Esophagus squamous epithelium (tissue), 5 donors: ENCODE measurements at places on chromosomes 5 and 9.
A peak's percentile ranks its signal among the peaks of the same experiment; 100 is the strongest.

DNA sequence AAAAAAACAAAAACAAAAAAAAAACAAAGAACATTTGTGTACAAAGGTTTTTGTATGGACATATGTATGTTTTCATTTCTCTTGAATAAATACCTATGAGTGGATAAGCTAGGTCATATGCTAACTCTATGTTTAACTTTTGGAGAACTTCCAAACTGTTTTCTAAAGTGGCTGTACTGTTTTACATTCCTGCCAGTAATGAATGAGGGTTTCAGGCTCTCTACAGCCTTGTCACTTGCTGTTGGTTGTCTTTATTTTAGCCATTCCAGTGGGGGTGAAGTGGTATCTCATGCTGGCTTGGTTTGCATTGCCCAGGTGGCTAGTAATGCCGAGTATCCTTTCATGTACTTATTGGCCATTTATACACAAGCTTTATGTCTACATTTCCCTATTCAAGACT, 9.1 kb upstream of the TRIO start:
- no peak for DNase-seq

DNA sequence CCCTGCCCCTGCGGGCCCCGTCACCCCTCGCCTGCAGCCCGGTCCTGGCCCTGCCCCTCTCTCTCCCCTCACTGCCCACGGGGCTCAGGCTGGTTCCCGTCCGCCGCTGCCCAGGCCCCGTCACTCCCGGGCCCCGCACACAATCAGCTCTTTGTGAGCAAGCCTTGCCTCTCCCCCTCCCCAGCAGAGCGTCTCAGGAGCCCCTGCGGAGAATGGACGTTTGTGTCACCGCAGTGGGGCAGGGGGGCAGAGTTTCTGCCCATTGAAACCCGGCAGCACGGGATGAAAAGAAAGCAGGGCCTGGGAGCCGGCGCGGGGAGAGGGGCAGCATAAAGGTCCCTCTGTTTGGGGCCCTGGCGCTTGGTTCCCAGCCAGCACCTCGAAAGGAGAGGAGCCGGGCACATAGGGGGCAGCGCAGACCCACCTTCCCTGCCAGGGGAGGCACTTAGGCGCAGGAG, 13.5 kb upstream of the NUP214 start:
- DNase-seq, result no peak

GRCh38 chr9:69759021-69759420, 790 bp downstream of the PTAR1 start:
- DNase-seq, result no peak

DNA sequence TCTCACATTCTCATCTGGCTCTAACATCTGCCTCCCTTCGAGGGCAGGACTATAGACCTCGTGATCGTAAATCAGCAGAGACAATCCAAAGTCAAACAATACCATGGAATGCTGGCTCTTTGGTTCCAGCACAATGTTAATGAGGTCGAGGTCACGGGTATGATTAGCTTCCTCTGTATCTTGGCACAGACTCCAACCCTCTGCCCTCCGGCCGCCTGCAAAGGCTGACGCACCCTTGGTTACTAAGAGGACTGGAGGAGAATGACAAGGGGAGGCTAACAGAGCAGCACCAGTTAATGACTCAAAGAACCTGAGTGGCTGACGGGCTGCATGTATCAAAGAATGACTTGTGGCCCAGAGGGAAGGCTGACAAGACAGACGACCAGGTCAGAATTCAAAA, 10.1 kb downstream of the LHFPL2 start:
- DNase-seq, result peak; percentile 12

- DNase-seq, result no peak
Observed at GRCh38 chr5:78289911-78290310, 4.6 kb downstream of the AP3B1 start.

DNA sequence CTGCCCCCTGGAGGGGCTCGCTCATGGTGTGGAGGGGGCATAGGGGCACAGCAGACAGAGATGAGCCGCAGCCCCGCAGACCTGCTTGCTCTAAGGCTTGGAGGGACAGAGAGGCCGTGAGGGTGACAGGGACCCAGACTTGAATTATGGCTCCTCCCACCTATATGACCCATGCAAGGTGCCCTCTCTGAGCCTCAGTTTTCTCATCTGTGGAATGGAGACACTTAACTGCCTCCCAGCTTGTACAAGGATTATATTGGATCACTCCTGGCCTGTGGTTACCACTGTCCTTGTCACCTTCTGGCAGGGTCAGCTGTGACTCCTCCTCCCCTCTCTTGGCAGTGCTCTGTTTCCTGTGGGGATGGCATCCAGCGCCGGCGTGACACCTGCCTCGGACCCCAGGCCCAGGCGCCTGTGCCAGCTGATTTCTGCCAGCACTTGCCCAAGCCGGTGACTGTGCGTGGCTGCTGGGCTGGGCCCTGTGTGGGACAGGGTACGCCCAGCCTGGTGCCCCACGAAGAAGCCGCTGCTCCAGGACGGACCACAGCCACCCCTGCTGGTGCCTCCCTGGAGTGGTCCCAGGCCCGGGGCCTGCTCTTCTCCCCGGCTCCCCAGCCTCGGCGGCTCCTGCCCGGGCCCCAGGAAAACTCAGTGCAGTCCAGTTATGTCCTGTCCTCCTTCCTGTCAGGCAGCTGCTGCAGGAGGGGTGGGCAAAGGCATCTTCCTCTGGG, 4.7 kb upstream of the CACFD1 start:
- DNase-seq, result no peak

DNA sequence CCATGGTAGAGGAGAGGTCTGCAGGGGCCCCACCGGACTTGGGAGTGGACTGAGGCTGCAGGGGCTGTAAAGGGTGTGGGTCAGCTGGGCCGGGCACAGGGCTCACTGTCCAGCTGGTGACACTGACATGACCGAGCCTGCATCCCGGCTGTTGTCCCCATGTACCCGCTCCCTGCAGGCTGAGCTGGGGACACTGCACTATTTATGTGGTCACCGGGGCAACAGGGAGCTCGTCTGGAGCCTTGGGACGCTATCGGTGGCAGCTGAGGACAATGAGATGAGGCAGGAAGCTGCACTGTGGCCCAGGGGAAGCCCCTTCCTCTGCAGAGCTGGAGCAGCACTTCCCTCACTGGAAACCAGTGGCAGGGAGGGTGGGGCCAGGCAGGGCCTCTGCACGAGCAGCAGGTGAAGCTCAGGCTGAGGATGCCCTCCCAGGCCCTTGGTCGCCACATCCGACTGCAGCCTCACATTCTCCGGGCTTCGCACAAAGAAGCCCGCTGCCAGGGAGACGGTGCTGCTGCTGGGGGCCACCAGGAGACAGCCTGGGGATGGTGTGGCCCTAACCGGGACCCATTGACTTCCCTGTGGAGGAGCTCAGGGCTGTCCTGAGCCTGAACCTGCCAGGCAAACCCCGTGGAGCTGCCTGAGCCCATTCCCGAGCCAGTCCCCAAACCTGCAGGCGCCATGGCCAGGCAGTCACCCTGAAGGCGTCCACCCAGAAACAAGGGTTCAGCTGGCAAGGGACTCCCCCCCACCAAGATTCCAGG, 26.4 kb downstream of the ZDHHC11B start:
- no peak for DNase-seq

- no peak for DNase-seq
Observed at GRCh38 chr9:98385751-98386150, 130.3 kb upstream of the TBC1D2 start.

GRCh38 chr9:70429899-70430298, 15.4 kb upstream of the KLF9 start:
- no peak for DNase-seq

DNA sequence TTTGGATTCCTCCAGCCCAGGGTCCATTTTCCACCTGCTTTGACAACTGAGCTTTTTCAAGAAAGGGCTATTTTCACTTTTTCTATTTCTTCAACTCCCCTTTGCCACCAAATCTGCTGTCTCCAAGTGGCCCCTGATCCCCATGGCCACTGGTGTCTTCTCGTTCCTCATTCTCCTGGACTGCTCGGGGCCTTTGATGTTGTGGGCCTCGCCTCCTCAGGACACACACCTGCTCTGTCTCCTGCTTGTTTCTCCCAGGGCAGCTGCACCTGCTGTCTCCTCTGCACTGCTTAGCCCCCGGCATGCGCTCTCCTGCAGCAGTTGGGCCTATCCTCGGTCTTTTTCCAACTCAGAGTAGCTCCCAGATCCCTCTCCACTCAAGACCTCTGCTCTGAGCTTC, 16.3 kb upstream of the NANS start:
- no peak for DNase-seq

DNA sequence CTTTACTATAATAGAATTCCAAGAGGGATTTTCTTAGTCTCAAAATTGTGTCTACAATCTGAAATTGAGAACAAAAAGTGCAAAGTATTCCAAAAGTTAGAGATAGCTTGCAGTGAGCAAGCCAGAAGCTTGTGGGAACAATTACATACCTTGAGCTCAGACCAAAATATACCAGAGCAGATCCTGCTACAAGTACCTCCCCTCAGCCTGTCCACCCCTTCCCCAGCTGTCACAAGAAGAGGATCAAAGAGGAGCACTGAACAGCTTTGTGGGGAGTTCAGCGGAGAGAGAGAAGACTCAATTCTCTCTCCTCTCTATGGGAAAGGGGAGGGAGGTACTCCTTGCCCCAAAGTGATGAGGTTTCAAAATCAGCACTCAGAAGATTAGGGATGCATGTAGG, 869.2 kb upstream of the DMAC1 start:
- no peak for DNase-seq

GRCh38 chr9:81082221-81082620, 607.1 kb downstream of the TLE1 start:
- no peak for DNase-seq

GRCh38 chr5:19488786-19489185, 499.2 kb downstream of the CDH18 start:
- no peak for DNase-seq

DNA sequence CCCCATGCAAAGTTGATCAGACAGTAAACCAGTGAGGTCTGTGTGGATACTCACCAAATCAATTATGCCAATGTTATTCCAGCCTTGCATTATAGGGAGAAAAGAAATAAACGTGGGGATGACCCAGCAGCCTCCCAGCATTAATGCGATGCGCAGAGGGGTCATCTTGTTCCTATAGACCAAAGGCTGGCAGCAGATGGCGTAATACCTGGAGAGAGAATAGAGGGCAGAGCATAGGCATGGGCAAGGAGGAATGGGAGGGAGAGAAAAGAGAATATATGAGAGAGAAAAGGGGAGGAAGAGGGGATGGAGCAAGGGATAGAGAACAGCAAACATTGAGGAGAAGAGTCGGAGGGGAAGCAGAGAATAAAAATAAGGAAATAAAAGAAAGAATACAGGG, 131.2 kb downstream of the HTR4 start:
- DNase-seq, result no peak

GRCh38 chr9:4020038-4020754, 279.7 kb downstream of the GLIS3 start:
- no peak for DNase-seq

DNA sequence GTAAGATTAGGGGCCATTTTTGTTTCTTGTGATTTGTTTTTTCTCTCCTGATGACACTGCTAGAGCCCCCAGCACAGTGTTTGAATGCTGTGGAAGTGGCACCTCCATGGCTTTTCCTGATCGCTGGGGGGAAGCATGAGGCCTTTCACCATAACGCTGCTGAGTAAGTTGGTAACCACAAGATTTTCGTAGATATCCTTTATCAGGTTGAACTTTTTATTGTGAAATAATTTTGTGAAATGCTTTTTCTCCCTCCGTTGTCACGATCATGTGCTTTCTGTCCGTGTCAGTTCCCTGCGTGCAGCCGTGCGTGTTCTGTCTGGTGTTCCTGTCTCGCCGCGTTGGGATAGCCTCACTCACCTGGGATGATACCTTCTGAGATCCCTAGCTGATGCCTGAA, 59.4 kb downstream of the EHMT1 start:
- no peak for DNase-seq

DNA sequence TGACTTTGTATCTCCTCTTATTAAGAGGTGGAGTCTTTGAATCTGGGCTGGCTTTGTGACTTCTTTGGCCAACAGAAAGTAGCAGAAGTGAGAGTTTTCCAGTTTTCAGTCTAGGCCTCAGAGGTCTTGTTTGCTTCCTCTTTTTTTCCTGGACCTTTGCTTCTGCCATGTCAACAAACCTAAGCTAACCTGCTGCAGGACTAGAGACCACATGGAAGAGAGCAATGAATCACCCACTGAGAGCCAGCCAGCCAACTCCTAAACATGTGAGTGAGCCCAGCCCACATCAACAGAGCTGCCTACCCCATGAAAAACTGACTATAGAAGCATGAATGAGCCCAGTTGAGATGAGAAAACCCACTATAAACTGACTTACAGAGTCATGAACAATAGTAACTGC, 29.9 kb downstream of the MRPL22 start:
- DNase-seq, result no peak

DNA sequence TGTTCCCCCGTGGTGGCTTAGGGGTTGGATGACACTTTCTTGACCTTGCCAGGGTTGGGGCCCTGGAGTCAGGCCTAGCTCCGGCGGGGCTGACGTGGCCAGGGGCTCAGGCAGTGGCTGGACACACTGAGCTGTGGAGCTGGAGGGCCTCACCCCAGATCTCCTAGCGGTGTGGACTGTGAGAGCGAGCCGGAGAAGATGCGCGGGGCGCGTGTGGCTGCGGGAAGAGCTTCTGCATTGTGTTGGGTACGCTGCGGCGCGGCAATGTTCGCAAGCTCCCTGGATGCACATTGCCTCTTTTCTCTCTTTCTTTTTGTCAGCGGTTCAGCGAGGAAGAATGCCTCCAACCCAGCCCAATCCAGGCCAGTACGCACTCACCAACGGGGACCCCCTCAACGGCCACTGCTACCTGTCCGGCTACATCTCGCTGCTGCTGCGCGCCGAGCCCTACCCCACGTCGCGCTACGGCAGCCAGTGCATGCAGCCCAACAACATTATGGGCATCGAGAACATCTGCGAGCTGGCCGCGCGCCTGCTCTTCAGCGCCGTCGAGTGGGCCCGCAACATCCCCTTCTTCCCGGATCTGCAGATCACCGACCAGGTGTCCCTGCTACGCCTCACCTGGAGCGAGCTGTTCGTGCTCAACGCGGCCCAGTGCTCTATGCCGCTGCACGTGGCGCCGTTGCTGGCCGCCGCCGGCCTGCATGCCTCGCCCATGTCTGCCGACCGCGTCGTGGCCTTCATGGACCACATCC, 4.8 kb downstream of the NR2F1 start:
- no peak for DNase-seq

GRCh38 chr9:131739133-131739958, 530 bp downstream of the RAPGEF1 start:
- no peak for DNase-seq

DNA sequence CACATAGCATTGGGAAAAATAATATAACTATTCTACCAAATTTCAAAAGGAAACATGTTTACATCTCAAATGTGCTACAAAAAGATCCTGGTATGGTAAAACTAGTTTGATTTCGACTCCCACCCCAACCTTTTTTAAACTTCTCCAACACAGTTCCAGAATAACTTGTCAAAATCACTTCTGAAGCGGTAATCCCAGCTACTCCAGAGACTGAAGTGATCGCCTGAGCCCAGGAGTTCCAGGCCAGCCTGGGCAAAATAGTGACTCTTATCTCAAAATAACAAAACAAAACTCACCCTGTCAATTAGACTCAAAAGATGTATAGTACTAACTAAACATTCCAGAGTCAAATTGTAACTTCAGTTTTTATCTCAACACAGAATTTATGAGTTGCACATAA, 71.3 kb upstream of the RNF38 start:
- no peak for DNase-seq

DNA sequence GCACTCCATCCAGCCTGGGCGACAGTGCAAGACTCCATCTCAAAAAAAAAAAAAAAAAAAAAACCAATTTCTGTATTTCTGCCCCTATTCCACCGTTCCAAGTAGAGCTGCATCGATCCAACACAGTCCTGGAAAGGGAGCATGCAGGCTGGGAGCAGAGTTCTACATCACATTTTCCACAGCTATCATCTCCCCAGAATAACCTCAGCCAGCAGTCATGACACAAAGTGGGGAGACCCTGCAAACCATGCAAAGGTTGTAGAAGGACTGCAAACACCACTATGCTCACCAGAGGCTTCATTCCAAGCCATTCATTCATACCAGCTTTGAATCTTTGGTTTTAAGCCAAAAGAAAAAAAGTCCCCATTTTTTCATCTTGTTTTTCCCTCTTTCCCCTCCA, 20.8 kb upstream of the ZNF354A start:
- no peak for DNase-seq
